H9 (cell line): ENCODE measurements at places on chromosomes 7 and 10.

DNA sequence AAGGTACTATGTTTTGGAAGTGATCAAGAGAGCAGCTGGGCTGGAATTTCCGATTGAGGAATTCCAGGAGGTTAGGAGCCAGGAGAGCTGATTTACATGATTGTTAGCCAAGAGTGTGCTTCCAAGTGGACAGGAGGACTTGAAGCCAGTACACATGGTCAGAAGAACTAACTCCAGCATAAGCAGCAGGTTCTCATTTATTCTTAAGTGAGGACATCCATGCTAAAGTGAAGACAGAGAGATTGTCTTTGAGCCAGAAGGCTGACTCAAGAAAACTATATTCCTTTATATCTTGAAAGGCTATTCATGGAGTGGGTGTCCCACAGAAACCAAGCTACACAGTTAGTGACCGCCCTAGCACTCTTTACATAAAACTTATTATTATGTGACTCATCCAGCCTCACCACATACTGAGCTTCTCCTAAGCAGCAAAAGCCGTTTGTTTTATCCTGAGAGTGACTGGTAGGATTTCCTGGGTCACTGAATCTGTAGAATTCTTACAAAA is 56.7 kb upstream of the SEMA3A start:
- no peak for DNase-seq

GRCh38 chr7:131197920-131198615 is 129.6 kb upstream of the MKLN1 start:
- no peak for DNase-seq

- DNase-seq: no peak
Measured at GRCh38 chr7:43296306-43296705, 183.9 kb downstream of the HECW1 start.

DNA sequence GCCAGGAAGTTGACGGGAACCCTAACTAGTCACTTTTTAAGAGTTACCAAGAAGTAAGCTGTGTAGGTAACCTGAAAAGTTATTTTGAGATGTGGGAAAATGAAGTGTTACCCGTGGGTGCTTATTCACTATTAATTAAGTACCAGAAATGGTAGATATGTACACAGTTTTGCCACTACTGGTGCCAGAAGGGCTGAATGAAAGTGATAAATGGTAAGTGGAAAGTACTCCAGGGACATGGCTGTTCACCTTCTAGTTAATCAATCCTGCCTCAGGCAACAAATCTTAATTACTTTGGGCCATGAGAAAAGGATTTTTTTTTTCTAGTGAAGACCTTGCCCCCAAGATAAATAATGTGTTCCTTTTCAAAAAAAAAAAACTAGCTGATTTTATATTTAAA is 15.8 kb downstream of the NET1 start:
- no peak for DNase-seq

GRCh38 chr7:90187507-90188050 is 24.0 kb upstream of the STEAP2 start:
- no peak for DNase-seq
